ENCODE measurements at places on chromosomes 2 and 18.

DNA sequence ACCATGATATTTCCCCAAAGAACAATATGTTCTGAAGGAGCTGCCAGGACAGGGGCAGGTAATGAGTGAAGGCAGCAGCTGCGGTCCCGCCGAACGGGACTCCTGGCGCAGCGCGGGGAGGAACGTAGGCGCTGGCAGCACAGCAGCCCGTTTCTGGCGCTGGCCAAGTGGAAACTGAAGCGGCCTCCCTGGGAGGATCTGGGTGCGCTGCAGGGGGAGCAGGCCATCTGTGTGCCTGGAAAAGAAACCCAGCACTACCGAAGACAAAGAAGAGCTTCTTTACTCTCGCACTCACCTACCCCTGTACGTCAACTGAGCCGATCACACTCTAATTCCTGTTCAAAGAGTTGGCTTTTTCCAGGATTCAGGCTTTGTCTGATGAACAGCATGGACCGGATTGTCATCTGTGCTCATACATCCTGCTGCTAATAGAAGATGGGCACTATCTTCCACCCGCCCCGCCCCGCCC lies 11.8 kb downstream of the G6PC2 start:
- no peak for DNase-seq

DNA sequence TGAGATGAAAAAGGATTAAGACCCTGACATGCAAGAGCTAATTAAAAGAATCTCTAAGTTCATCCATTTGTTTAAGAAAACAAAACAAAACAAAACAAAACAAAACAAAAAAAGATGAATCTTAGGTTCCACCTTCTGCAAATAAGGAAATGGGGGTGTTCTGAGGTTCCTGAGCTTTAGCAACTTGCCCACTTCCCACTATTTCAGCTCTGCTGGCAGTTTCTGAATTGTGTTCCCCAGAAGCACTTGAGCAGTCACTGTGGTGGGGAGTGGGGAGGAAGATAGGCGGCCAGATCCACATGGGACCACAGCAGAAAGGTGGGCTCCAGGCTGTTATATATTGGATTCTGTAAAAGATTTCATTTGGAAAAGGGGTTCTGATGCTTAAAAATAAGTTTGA lies 20.3 kb downstream of the INO80C start:
- no peak for DNase-seq

- no peak for DNase-seq
Measured at GRCh38 chr2:37871456-37872191, 53.5 kb upstream of the RMDN2 start.

DNA sequence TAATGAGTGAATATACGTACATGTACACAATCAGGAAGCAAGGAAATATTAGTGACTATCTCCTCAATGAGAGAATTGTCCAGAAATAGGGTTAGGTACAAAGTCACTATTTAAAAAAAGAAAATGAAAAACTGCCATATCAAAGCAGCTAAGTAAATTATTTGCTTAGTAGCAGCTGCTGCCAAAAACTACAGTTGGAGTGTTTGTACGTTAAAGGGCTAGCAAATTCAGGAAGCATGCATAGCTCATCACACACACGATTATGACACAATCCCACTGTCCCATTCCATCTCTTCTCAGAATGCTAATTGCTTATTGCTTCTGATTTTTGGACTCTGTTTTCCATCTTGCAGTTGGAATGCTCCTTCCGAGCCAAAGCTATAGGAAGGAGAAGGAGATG lies 2012.5 kb upstream of the LRRTM1 start:
- no peak for DNase-seq

GRCh38 chr18:49625021-49625691 lies 63.3 kb downstream of the LIPG start:
- no peak for DNase-seq

DNA sequence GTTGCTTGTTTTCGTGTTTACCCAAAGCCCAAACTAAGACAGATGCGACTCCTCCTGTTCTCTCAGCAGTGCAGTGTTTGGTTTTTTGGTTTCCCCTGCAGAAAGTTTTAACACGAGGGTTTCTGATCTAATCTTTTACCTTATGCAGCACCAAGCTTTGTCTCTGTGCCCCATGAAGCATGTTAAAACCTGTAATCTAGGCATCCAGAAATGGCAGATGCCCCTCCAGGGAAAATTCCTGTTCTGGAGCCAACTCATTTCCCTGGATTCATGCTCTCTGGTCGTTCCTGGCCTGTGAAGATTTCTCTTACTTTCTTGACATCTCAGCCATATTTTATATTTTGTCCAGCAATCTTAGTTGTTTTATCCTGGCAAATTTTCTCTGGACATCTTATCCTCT lies 91.5 kb downstream of the LTBP1 start:
- no peak for DNase-seq

Measured in RPMI8226 (cell line).